Large intestine (tissue), 12 donors: ENCODE measurements at places on chromosomes 3 and 15.

DNA sequence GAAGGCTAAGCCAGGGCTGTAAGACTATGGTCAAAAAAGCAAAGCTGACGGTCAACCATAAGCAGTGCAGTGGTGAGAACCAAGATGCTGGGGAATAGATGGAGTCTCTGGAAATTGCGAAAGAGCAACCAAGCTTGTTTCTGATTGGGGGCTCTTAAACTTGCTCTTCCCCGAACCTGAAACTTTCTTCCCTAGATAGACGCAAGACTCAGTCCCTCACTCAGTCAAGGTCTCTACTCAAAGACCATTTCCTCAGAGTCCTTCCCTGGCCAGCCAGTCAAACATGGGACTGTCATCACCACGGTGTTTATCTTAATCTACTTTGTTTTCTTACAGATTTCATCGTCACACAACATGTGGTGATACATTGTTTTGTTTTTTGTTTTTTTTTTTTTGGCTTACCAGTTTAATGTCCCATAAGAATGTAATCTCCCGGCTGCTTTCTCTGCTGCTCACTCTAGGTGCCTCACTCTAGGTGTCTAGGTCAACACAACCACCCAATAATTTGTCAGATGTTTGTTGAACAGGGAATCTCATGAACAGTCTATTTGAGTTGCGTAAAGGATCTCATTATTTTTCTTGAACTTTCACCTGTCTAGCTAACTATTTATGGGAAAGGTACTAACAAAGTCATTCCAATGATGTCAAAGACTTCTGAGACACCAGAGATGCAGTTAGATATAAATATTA is 495.4 kb downstream of the FOXP1 start:
- no peaks in the 10 kb centered on the region for H3K4me1 ChIP-seq
- H3K27me3 ChIP-seq = no peaks in the 10 kb centered on the region
- DNase-seq = no peak
- H3K36me3 ChIP-seq = peaks cover 4% of the 10 kb centered on the region

GRCh38 chr3:52939600-52939999 is 42.3 kb upstream of the STIMATE start:
- H3K36me3 ChIP-seq = peaks cover 11% of the 10 kb centered on the region
- DNase-seq = no peak
- H3K4me3 ChIP-seq = no peak overlapping the region
- H3K27ac ChIP-seq = no peak overlapping the region
- H3K4me1 ChIP-seq = no peaks in the 10 kb centered on the region

- H3K36me3 ChIP-seq = peaks cover 7% of the 10 kb centered on the region
- H3K4me3 ChIP-seq = peak overlapping the region; percentile 45
Observed at GRCh38 chr3:12483410-12483809, 870 bp upstream of the TSEN2 start.

DNA sequence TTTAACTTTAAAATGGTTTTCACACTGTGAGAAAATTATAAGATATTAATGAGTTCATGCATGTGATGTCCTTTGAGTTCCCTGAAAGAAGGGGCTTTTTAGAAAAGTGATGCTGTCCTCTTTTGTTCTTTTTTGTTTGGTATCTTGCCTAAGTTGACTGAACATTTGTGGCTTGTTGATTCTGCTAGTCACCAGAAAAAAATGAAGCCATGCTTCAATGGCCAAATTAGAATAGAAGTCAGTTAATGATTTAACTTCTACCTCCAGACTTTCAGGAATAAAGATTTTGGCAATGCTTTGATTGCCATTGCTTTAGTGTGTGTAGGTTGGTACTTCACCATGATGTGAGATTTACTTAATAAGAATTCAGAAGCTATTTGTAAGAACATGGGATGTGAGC is 260.6 kb upstream of the NECTIN3 start:
- H3K27me3 ChIP-seq = no peaks in the 10 kb centered on the region
- H3K4me1 ChIP-seq = peaks cover 2% of the 10 kb centered on the region
- no peak overlapping the region for H3K4me3 ChIP-seq
- H3K36me3 ChIP-seq = no peaks in the 10 kb centered on the region
- no peak for DNase-seq

DNA sequence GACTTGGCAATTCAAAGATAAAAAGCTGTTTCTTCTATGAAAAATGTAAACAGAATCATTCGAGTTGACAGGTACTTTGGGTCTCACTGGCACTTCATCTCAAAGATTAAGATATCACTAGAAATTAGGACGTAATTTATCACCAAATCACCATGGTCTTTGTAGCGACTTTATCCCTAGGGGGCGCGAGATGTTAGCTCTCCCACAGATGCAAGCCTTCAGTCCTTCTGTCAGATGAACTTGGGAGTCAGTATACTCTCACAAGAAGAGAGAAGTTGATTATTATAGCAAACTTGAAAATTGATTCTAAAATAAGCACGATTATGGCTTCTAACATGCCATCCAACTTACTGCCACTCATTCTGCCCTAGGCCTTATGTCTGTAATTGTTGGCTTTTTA is 150.3 kb downstream of the ALCAM start:
- no peaks in the 10 kb centered on the region for H3K4me1 ChIP-seq
- H3K27me3 ChIP-seq = no peaks in the 10 kb centered on the region
- no peak for DNase-seq
- no peak overlapping the region for H3K4me3 ChIP-seq

- H3K27me3 ChIP-seq = no peaks in the 10 kb centered on the region
- peaks cover 21% of the 10 kb centered on the region for H3K4me1 ChIP-seq
- peak overlapping the region; percentile 50 for H3K27ac ChIP-seq
- peaks cover under 1% of the 10 kb centered on the region for H3K36me3 ChIP-seq
- H3K4me3 ChIP-seq = no peak overlapping the region
Observed at GRCh38 chr3:72745146-72745999, 102.9 kb downstream of the SHQ1 start.

DNA sequence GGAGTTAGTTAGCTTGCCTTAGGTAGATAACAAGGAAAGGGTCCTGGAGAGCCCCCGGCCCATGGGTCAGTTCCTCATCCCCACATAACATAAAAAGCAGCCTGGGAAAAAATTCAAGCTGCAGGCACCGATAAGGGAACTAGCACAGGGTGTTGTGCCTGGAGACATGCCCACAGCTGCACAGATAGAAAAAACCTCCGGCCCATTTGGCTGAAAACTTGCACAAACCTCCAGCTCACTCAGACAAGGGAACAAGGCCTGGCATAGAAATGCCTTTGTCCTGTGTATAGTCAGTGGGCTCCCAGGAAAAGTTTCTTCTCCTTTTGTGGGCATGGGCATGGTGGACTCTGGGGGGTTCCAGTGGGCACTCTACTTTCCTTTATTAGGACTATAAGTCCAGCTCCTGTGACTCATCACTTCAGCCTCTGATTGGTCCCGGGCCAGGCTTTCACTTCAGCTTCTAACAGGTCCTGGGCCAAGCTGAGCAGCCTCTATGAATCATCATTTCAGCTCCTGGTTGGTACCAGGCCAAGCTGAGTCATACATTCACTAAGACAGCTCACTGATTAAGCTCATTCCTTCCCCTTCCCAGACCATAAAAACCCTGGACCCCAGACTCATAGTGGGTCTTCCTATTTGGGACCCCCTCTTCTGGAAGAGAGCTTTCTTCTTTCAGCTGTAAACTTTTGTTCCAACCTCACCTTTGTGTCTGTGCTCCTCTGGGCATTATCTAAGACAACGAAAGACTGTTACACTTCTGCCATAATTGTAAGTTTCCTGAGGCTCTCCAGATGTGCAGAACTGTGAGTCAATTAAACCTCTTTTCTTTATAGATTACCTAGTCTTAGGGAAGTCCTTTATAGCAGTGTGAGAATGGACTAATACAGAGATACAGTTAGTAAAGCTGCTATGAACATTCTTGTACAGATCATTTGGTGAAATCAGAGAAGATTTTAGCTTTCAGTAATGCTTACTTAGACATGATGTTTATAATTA is 348.0 kb upstream of the DPPA4 start:
- DNase-seq = no peak
- no peak overlapping the region for H3K27ac ChIP-seq
- no peaks in the 10 kb centered on the region for H3K27me3 ChIP-seq
- H3K4me3 ChIP-seq = no peak overlapping the region
- H3K4me1 ChIP-seq = no peaks in the 10 kb centered on the region

DNA sequence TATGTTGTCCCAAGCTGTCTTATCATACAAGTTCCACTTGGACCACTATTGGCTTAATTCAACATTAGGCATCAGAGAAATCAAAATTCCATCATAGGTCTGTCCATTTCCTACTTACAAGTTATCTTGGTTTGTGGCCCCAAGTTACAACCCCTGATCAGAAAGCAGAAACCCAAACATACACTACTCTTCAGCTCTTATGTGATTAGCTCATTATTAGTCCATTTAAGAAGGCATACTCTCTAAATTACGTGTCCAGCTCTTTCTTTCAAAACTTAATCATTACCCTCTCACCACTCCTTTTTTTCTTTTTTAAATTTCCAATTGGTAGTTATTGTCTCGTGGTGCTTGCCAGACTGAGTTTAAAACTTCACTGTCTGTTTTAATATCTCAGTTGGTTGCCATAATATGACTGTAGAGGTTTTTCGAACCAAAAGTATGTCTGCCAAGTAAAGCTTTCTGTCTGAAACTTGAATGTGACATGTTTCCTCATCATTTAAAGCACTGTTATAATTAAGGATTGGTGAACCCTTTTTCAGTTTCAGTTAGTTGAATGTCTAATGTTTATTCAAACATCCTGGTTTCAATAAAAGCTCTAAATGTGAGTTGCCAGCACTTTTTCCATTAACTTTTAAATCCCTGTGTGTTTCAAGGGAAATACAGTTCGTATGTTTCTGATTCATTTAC is 150.3 kb downstream of the SAMMSON start:
- DNase-seq = no peak
- H3K27me3 ChIP-seq = no peaks in the 10 kb centered on the region
- no peaks in the 10 kb centered on the region for H3K4me1 ChIP-seq
- no peak overlapping the region for H3K4me3 ChIP-seq
- H3K36me3 ChIP-seq = no peaks in the 10 kb centered on the region

- H3K27me3 ChIP-seq = no peaks in the 10 kb centered on the region
- peak; percentile 11 for DNase-seq
- no peak overlapping the region for H3K4me3 ChIP-seq
- H3K36me3 ChIP-seq = no peaks in the 10 kb centered on the region
- no peaks in the 10 kb centered on the region for H3K4me1 ChIP-seq
Observed at GRCh38 chr3:33980252-33980651, 181.8 kb downstream of the PDCD6IP start.

GRCh38 chr15:82086243-82086995 is 40.6 kb upstream of the MEX3B start:
- DNase-seq = no peak
- H3K4me1 ChIP-seq = no peaks in the 10 kb centered on the region
- H3K4me3 ChIP-seq = no peak overlapping the region

- H3K4me1 ChIP-seq = peaks cover 53% of the 10 kb centered on the region
- no peak overlapping the region for H3K4me3 ChIP-seq
- peaks cover 2% of the 10 kb centered on the region for H3K36me3 ChIP-seq
- peak overlapping the region; percentile 59 for H3K27ac ChIP-seq
- no peaks in the 10 kb centered on the region for H3K27me3 ChIP-seq
Observed at GRCh38 chr15:67147396-67147949, 82.1 kb downstream of the SMAD3 start.

DNA sequence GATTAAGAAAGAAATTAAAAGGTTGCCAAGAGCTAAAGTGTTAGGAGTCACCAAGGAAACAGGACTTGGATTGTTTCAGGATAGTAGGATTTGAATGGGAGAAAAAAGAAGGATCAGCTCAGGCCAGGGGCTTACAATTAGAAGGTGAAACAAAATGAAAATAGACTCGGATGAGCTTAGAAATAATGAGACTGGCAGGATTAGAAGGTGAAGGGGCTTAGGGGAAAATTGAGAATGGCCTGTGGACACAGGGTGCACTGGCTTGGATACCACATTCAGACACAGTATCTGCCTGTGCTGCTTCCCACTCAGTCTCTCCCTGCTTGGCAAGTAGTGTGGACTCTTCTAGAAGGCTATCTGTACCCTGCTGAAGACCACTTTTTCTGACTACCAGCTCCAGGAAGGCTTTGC is 206.1 kb upstream of the ATP10A start:
- H3K4me3 ChIP-seq = no peak overlapping the region
- no peaks in the 10 kb centered on the region for H3K4me1 ChIP-seq
- H3K27ac ChIP-seq = no peak overlapping the region
- DNase-seq = no peak
- no peaks in the 10 kb centered on the region for H3K36me3 ChIP-seq

- H3K36me3 ChIP-seq = no peaks in the 10 kb centered on the region
- H3K27ac ChIP-seq = no peak overlapping the region
- no peaks in the 10 kb centered on the region for H3K27me3 ChIP-seq
- H3K4me1 ChIP-seq = peaks cover 3% of the 10 kb centered on the region
- no peak for DNase-seq
Observed at GRCh38 chr3:126684218-126684751, 19.8 kb upstream of the CHCHD6 start.

- H3K27me3 ChIP-seq = no peaks in the 10 kb centered on the region
- no peaks in the 10 kb centered on the region for H3K36me3 ChIP-seq
- H3K4me1 ChIP-seq = peaks cover 7% of the 10 kb centered on the region
- no peak for DNase-seq
Observed at GRCh38 chr3:46907271-46907670, 29.8 kb downstream of the PTH1R start.

- no peak overlapping the region for H3K27ac ChIP-seq
- no peaks in the 10 kb centered on the region for H3K4me1 ChIP-seq
- H3K4me3 ChIP-seq = no peak overlapping the region
- H3K27me3 ChIP-seq = no peaks in the 10 kb centered on the region
- no peak for DNase-seq
Observed at GRCh38 chr15:66815318-66815717, 113.3 kb downstream of the SMAD6 start.

DNA sequence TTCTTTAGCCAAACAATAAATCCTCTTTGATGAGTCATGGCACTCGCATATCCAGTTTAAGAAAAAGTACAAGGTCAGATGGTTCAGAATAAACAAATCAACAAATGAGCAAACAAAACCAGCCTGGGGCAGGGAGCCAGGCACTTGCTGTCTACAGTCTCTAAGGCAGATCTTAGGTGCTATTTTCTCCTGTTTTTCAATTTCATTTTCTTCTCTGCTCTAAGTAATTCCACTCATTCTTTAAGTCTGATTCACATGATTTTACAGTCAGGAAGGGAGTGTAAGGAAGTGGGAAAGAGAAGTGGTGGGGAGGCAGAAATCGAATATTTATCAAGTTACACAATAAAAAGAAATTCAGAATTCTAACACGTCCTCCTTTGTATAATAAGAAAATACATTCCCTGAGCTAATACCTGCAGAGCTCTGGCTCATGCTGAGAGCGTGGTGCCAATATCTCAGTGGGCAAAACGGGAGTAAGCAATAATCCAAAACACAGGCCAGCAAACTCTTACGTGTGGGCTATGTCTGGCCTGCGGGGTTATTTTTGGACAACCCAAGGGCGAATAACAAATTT is 298.6 kb downstream of the ADAMTS17 start:
- H3K27ac ChIP-seq = no peak overlapping the region
- H3K36me3 ChIP-seq = no peaks in the 10 kb centered on the region
- DNase-seq = no peak
- no peaks in the 10 kb centered on the region for H3K4me1 ChIP-seq
- H3K27me3 ChIP-seq = no peaks in the 10 kb centered on the region

DNA sequence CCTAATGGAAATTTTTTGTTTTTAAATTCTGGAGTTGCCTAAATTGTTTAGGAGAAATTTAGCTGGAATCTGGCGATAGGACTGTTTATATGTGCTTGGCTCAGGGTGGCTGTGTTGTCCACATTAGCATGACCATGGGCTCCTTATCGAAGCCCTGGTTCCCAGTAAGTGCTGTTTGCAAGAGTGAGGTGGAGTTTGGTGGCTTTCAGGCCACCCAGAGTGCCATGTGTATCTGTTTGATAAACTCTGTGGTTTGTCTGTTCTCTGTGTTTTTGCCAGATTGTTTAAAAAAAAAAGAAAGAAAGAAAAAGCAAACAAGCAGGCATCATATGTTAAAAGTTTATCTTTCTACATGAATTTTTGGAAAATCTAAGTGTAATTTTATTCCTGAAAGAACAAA is 51.5 kb downstream of the PLCL2 start:
- DNase-seq = no peak
- no peak overlapping the region for H3K4me3 ChIP-seq
- no peaks in the 10 kb centered on the region for H3K27me3 ChIP-seq
- H3K36me3 ChIP-seq = no peaks in the 10 kb centered on the region

- no peak for DNase-seq
- no peaks in the 10 kb centered on the region for H3K36me3 ChIP-seq
- no peak overlapping the region for H3K27ac ChIP-seq
Observed at GRCh38 chr15:90683371-90683770, 33.8 kb upstream of the BLM start.
